ENCODE measurements at places on chromosomes 7 and 10. TPM values are rescaled to one million over a fixed set of nuclear protein-coding genes. Genes with fewer than 3 reads are reported as not detected.

- no peak overlapping the region for H3K27ac ChIP-seq
- H3K27me3 ChIP-seq = peaks cover 4% of the 10 kb centered on the region
- H3K4me3 ChIP-seq = no peak overlapping the region
- peaks cover 3% of the 10 kb centered on the region for H3K36me3 ChIP-seq
- H3K4me1 ChIP-seq = peaks cover 19% of the 10 kb centered on the region
Observed at GRCh38 chr10:13816195-13816925, 229.6 kb downstream of the PRPF18 start.

DNA sequence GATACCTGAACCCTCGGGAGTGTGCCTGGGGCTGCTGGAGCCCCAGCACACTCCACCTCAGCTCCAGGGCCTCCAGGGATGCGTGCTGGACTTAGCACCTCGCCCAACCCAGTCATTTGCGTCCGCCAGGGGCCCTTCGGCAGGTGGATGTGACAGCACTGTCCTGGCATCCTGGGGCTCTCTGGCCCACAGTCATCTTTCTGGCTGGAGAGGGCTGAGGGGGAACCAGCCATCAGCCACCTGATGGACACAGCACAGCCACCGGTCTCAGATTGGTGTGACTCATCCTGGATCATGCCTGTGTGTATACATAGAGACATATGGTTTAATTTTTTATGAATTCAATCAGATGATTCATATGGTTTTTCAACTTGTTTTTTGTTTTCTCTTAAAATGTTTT, 11.1 kb downstream of the ZNF775 start:
- no peaks in the 10 kb centered on the region for H3K4me1 ChIP-seq
- DNase-seq = no peak
- H3K27ac ChIP-seq = no peak overlapping the region
- no peaks in the 10 kb centered on the region for H3K36me3 ChIP-seq

GRCh38 chr10:80900661-80901060, 363.0 kb downstream of the SH2D4B start:
- no peaks in the 10 kb centered on the region for H3K36me3 ChIP-seq
- peaks cover 17% of the 10 kb centered on the region for H3K27me3 ChIP-seq
- no peak for DNase-seq
- no peak overlapping the region for H3K27ac ChIP-seq

DNA sequence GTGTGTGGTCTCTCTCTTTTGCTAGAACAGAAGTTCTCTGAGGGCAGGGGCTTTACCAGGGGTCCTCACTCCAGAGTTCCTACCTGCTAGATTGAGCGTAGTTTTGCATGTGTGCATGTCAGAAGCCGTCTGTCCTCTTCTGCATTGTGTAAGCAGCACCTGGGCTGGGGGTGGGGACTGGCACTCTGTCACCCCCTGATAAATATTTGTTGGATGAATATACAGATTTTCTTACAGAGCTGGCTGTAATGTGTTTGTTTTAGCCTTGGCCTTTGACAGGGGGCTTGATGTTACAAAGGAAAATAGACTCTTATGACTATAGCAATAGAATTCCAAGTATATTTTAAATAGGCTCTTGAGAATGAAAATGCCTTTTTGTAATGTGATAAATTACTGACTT, 46.6 kb downstream of the WDR37 start:
- peaks cover 33% of the 10 kb centered on the region for H3K4me1 ChIP-seq
- no peak overlapping the region for H3K4me3 ChIP-seq
- DNase-seq = no peak
- H3K27ac ChIP-seq = peak overlapping the region; percentile 51

DNA sequence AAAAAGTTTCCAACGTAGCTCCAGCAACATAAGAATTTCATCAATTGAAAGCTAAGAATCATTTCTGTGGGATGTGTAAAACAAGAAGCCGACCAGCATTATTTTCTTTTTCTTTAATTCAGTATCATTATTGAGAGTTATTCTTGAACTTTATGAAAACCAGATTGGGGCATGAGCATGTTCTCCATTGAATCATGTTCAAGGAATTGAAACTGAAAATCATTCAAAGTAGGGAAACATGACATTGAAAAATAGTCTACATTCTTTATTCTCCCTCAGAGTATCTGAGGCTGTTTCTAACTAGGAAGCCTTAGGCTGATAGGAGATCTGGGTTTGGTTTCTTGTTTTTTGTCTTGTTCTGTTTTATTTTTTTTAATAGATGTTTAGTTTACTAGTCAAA, 253.7 kb downstream of the DYNC1I1 start:
- H3K27me3 ChIP-seq = peaks cover 49% of the 10 kb centered on the region
- H3K4me3 ChIP-seq = no peak overlapping the region

DNA sequence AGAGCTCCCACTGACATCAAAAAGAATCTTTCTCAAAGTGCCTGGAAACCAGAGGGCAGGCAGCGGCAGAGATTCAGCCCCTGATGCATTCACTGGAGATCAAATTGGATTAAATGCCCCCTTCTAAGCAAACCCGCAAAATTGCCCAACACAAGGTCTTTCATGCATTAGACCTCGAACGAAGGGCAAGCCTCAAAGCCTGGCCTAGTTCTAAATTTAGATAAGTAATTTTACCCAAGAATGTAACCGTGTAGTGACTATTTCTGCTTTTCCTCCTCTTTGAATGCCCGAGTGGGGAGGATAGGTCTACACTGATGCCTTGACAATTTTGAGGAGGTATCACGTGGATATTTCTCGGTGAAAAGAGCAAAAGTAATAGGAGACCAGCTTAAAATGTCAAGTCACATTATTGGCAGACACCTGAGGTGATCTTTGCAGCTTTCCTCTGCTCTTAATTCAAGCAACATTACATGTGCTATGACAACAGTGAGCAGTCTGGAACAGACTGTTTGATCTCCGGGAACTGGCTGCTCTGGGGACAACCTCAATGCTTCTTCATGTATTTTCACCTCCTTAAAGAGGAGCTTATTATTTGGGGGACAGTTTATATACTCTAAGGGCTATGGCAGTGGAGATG, 1263.5 kb upstream of the AUTS2 start:
- H3K36me3 ChIP-seq = no peaks in the 10 kb centered on the region
- no peaks in the 10 kb centered on the region for H3K27me3 ChIP-seq
- no peaks in the 10 kb centered on the region for H3K4me1 ChIP-seq
- H3K4me3 ChIP-seq = no peak overlapping the region
- H3K27ac ChIP-seq = no peak overlapping the region

DNA sequence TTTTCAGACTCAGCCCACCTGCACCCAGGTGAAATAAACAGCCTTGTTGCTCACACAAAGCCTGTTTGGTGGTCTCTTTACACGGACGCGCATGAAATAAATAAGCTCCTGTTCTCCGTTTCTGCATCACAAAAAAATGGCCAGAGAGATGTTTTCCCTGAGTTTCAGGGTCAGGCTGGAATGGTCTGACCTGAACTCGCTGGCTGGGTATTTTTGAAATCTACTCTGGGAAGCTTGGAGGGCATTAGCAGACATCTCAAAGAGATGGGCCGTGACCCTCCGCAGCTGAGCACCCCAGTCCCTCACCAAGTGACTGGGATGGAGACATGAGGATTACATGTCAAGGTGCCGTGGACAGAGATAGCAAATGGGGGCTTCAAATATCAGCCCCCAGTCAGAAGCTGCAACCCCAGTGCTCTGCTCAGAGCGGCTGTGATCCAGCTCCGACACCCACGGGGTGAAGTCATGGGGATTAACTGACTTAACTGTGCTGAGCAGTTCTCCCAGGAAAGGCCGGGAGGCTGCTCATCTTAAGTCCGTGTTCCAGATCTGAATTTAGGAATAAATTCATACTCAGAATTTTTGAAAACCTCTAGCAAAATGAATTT, 22.3 kb downstream of the CALML5 start:
- H3K4me1 ChIP-seq = peaks cover 4% of the 10 kb centered on the region
- H3K4me3 ChIP-seq = no peak overlapping the region
- no peak overlapping the region for H3K27ac ChIP-seq
- no peaks in the 10 kb centered on the region for H3K36me3 ChIP-seq

DNA sequence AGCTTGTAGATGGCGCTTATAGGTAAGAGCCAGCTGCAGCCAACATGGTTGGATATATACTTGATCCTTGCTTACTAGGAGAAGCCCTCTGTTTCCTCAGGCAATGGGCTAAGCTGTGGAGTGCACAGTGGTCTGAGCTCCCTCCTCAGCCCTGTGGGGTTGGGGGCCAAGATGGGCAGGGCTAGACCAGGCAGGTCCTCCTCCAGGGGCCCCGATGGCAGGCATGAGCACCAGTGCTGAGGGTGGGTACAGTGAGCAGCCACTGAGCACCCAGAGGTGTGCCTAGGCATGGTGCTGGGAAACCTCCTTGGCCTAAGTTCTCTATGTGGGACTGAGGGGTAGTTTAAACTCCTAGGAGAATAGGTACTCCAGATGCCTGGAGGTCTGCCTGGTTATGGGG, 680.2 kb downstream of the SUGCT start:
- H3K36me3 ChIP-seq = no peaks in the 10 kb centered on the region
- H3K27ac ChIP-seq = no peak overlapping the region
- H3K27me3 ChIP-seq = no peaks in the 10 kb centered on the region
- no peak for DNase-seq

DNA sequence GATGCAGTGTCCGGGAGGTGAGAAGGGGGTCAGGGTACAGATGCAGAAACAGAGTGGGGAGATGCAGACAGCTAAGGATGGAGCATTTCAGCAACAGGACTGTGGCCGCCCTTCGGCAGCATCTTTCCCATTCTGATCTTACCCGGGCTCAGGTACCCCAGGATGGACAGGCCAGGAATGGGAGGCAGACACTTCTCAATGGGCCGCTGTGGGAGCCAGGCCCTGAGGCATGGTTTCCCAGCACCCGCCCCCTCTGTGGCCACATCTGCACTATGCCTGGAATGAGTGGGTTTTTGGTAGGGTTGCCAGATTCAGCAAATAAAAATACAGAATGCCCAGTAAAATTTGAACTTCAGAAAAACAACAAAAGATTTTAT, 105.2 kb upstream of the CTBP2 start:
- H3K4me3 ChIP-seq = no peak overlapping the region
- H3K4me1 ChIP-seq = no peaks in the 10 kb centered on the region
- H3K27ac ChIP-seq = no peak overlapping the region

The SLC4A2 gene
- total RNA-seq = 52.5 TPM

DNA sequence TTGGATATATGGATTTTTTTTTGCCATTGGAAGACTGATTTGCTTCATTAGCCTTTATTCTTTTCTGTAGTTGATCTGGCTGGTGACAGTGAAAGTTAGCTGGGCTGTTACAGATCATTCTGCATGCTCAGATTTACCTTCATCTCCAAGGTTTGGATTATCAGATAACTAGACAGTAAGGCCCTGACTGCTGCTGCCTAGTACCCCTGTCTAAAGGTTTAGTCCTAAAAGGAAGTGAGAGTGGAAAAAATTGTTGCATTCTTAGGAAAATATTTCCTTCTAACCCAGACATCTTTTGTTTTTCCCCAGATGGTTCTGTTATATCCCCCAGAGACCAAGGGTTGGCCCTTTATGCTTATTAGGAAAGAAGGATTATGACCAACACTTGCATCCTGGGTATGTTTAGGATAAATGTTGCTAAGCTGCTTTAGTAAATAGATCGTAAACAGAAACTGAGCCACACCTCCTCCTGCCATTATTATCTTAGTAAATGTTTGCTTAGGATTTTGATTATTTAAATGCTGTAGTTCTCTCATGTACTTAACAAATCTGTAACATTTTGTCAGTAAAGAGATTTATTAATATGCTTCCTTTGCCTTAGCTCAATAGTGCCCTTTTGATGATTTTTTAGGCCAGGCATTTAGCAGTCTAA, 44.4 kb downstream of the MCU start:
- H3K27ac ChIP-seq = no peak overlapping the region
- no peak overlapping the region for H3K4me3 ChIP-seq
- H3K4me1 ChIP-seq = peaks cover 5% of the 10 kb centered on the region
- DNase-seq = no peak
- H3K27me3 ChIP-seq = no peaks in the 10 kb centered on the region

- no peak overlapping the region for H3K4me3 ChIP-seq
- no peaks in the 10 kb centered on the region for H3K27me3 ChIP-seq
- H3K27ac ChIP-seq = peak overlapping the region; percentile 59
- peaks cover 34% of the 10 kb centered on the region for H3K36me3 ChIP-seq
Observed at GRCh38 chr7:149477494-149478443, 16.9 kb upstream of the ZNF777 start.

DNA sequence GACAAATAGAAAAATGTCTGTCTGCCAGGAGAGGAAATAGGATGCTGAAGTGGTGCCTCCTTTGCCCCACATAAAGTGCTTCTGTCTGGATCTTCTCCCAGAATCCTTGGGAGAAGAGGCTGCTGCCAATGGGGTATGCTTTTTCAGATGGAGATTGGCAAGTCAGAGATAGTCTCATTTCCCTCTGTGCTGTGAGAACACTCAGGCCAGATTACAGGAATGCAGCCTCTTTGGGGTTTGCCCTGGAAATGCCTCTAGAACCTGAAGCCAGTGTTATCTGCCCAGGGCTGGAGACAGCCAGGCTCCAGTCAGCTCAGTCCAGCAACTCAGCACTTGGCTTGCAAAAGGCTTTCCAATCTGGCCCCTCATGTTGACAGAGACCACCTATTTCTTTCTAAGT, 119.1 kb upstream of the PHYHIPL start:
- H3K4me1 ChIP-seq = no peaks in the 10 kb centered on the region
- no peak overlapping the region for H3K4me3 ChIP-seq
- no peak overlapping the region for H3K27ac ChIP-seq
- no peaks in the 10 kb centered on the region for H3K27me3 ChIP-seq
- no peaks in the 10 kb centered on the region for H3K36me3 ChIP-seq

The AOAH gene
- total RNA-seq = 30.2 TPM

DNA sequence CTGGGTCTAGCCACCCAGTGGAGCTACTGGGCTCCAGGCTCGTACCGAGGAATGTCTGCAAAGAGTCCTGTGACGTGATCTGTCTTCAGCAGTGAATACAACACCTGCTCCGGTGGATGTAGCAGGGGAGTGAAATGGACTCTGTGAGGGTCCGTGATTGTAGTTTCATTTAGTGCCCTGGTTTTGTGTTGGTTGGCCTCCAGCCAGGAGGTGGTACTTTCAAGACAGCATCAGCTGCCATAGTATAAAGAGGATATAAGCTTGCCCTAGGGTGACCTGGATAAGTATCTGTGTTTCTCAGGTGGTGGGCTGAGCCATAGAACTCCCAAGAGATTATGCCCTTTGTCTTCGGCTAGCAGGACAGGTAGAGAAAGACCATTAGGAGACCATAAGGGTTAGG, 24.6 kb upstream of the WNT2 start:
- no peak for DNase-seq
- no peak overlapping the region for H3K4me3 ChIP-seq
- no peaks in the 10 kb centered on the region for H3K36me3 ChIP-seq

- H3K27me3 ChIP-seq = peaks cover 10% of the 10 kb centered on the region
- no peaks in the 10 kb centered on the region for H3K36me3 ChIP-seq
- H3K4me1 ChIP-seq = no peaks in the 10 kb centered on the region
Observed at GRCh38 chr10:84076047-84076388, 63.3 kb upstream of the GHITM start.

The ASB10 gene
- not detected for total RNA-seq

The CALML3 gene
- not detected for total RNA-seq

- no peak for DNase-seq
- H3K4me1 ChIP-seq = peaks cover 4% of the 10 kb centered on the region
- peaks cover 9% of the 10 kb centered on the region for H3K27me3 ChIP-seq
- no peak overlapping the region for H3K4me3 ChIP-seq
- no peak overlapping the region for H3K27ac ChIP-seq
Observed at GRCh38 chr10:126097558-126098225, 201.3 kb downstream of the FANK1 start.

The UFSP1 gene
- 6.5 TPM for total RNA-seq
